ENCODE measurements at places on chromosomes 4 and X.

DNA sequence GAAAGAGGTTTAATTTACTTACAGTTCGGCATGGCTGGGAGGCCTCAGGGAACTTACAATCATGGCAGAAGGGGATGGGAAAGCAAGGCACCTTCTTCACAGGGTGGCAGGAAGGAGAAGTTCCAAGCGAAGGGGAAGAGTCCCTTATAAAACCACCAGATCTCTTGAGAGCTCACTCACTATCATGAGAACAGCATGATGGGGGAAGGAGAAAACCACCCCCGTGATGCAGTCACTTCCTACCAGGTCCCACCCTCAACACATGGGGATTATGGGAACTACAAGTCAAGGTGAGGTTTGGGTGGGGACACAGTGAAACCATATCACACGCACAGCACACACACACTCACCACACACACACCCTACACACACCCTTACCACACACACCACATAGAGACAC lies 104.3 kb downstream of the DCTD start:
- no peak for DNase-seq

DNA sequence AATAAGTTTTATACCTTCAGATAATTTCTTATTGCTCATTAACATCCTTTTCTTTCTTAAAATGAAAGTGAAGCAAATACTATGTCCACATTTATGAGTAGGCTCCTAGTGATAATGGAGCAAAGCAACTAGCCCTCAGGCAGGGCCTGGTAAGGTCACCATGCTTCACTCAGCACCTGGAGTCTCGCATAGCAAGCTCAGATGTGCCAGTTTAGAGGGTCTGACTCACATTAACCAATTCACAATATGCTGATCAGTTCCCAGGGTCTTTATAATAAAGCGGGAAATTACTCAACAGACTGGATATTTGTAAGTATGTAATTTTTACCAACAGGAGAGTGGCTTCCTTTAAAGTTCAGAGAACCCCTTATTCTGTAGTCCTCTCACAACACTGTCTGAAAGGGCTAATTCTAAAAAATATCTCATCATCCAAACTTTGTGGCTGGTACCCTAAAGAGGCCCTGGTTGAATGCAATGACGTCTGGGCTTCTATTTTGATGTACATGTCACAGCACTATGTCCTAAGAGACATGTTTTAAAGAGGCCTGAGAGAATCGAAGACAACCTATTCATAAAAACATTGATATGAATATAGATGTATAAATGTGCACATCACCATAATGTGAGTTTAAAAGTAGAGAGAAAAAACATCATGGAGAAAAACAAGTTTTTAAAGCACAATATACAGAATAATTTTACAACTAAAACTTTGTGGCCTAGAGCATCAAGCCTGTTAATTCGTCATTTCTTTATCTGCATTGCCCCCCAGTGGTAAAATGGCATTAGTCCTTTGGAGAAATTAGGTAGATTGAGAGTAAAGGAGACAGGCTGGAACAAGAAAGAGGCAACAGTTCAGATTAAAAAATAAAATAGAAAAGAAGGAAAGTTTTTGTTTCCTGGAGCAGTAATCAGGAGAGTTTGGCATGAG lies 44.3 kb downstream of the IL21 start:
- peak; percentile 74 for DNase-seq

GRCh38 chrX:33808636-33809035 lies 323.5 kb downstream of the FAM47A start:
- no peak for DNase-seq

DNA sequence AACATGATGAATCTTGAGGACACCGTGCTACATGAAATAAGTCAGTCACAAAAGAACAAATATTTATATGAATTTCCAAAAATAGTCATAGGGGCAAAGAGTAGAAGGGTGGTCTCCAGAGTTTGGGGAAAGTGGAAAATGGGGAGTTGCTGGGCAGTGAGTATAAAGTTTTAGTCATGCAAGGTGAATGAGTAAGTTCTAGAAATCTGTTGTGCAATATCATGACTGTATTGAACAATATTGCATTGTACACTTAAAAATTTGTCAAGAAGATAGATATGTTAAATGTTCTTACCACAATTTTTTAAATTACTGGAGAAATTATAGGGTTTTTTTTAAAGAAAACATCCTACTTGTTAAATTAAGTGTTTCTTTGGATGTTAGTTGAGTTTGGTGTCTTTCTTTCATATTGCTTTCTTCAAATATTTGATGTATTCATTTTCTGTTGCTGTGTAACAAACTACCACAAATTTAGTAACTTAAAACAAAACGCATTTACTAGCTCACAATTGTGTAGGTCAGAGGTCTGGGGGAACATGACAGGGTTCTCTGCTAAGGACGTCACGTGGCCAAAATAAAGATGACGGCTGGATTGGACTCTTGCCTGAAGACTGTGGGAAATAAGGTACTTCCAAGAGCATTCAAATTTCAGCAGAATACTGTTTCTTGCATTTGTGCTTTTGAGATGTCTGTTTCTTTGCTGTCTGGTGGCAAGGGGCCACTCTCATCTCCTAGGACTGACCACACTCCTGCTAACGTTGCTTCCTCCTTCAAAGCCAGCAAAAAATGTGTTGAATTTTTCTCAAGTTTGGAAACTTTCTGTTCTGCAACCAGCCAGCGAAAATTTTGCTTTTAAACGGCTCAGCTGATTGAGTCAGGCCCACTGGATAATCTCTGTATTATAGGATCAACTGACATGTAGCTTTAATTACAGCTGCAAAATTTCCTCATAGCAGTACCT lies 76.7 kb downstream of the CPEB2 start:
- peak; percentile 8 for DNase-seq

- DNase-seq, result no peak
Measured at GRCh38 chr4:44494810-44495701, 46.4 kb upstream of the KCTD8 start.

GRCh38 chr4:55386073-55386472 lies 9.7 kb upstream of the TMEM165 start:
- peak; percentile 86 for DNase-seq

DNA sequence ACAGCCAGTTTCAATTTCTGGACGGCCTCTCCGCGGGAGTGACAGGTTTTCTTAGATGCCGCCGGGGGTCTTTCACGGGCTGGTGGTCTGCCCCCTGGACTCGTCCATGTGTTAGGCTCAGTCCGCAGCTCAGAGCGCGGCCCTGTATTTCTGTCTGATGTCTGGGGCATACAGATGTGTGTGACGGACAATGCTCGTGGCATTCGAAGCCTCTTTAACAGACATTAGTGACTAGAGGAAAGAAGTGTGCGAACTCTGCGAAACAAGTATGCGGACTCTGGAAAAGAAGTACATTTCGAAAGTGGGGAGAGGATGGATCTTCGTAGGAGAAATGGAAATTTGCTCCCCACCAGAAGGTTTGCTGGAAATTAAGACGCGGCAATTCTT lies 793 bp upstream of the DCUN1D4 start:
- DNase-seq, result peak; percentile 43

DNA sequence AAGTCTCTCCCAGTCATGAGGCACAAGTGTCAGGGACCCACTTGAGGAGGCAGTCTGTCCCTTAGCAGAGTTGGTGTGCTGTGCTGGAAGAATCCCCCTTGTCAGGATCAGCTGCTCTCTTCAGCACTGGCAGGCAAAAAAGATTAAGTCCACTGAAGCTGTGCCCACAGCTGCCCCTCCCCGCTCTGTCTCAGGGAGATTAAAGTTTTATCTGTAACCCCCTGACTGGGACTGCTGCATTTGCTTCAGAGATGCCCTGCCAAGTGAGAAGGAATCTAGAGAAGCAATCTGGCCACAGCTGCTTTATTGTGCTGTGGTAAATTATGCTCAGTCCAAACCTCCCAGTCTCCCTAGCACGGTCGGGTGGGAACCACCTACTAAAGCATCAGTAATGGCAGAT lies 37.4 kb upstream of the HEPH start:
- DNase-seq, result peak; percentile 81
